ENCODE measurements at places on chromosomes 3 and 15.

GRCh38 chr15:52448011-52448890 is 80.4 kb downstream of the MYO5A start:
- no peak for DNase-seq

DNA sequence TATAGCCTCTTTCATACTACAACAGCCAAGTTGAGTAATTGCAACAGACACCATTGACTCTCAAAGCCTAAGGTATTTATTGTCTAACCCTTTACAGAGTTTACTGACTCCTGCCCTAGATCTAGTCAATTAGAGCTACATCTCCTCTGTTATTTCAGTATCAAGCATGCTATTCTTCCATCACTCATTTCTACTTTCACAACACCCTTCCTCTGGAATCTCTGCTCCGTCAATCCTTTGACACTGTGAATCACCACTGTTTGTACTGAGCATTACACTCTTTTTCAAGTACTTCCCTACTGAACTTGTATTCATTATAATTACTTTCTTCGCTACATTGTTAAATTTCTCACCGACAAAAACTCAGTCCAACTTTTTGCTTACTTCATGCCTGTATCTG is 121.8 kb downstream of the ZNF609 start:
- DNase-seq = no peak

- DNase-seq = no peak
Observed at GRCh38 chr3:146953511-146953981, 348.4 kb upstream of the PLSCR5 start.

GRCh38 chr3:172708921-172709773 is 1.7 kb downstream of the NCEH1 start:
- DNase-seq = no peak

DNA sequence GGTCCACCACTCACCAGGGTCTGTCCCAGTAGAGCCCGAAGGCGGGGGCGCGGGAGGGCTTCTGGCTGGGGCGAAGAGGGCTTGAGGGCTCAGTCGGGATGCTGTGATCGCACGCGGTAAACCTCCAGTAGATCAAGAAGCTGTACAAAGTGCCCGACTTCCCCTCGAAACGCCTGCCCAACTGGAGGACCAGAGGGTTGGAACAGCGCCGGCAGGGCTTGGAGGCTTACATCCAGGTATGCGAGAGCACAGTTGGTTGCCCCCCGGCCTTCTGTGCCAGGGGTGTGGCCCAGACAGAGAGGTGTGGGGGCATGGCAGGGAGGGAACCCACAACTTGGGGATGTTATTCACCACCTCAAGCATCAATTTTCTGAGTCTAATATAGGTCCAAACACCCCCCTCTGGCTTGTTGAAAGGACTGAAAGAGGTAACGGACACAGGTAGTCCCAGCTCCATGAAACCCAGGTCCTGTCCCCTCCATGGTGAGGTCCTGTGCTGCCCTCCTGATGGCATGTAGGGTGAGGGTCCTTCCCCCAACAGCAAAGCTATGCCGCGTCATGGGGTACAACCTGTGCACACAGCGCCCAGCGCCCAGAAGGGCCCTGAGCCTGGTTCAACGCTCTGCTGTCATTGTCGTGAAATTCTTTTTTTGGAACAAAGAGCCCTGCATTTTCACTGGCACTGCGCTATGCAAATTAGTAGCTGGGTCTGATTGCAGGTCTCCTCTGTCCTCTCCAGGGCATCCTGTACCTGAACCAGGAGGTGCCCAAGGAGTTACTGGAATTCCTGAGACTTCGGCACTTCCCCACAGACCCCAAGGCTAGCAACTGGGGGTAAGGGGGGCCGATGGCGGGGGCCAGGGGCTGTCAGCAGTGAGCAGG is 1.2 kb downstream of the SNX22 start:
- no peak for DNase-seq

DNA sequence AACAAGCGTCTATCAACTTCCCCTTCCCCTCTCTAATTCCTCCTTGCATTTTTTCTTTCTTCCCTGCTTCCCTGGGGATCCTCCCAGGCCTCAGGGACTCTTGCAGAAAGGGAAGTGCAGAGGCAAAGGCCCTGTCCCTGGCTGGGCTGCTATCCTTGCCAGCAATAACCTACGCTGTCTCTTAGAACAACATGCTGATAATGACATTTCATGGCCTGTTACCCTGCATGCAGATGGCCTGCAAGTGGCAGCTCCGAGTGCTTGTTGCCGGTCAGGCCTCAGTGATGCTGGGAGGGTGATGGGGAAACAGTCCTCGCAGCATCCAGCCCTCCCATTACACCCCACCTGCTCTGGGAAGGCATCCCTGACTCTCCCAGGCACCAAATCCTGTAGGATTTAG is 167.6 kb downstream of the RAB11A start:
- no peak for DNase-seq

DNA sequence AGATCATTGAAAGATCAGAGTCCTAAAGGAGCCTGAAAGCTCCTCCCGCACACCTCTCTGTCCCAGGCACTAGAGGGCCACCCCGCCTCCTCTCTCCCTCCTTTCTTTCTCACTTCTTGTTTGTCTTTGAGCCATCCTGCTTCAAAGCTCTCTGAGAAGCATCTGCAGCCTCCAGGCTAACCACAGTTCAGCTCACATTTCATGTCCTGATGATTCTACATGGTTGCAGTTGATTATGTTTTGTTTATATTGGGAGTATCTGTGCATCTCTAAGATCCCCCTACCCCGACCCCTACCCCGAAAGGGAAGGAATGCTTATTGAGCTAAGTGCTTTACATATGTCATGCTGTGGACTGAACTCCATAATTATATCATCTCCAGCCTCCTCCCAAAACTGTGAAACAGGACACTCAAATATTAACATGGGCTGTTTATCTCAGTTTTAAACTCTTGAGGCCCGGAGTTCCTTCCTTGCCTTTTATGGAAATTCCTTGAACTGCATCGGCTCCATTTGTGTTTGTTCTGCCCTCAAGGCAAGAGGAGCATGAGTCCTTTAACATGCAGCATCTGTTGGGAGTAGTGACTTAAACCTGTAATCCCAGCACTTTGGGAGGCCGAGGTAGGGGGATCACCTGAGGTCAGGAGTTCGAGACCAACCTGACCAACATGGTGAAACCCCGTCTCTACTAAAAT is 30.9 kb downstream of the MGLL start:
- no peak for DNase-seq

DNA sequence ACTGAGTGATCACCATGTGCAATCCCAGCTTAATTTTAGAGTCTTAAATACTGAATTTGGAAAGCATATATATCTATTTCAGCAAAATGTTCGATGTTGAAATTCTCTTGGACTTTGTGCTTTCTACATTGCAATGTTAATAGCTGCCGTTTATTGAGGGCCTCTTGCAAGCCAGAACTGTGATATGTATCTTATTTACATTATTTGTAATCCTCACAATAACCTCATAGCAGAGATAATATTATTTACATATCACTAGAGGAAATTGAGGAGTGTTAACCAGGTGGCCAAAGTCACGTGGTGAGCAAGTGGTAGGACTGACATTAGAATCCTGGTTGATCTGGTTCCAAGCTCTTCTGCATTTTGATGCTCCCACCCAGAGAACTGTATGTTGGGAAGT is 254.1 kb downstream of the SLC9A9 start:
- no peak for DNase-seq

GRCh38 chr3:103977417-103977816 is 1389.3 kb upstream of the ALCAM start:
- DNase-seq = no peak

- no peak for DNase-seq
Observed at GRCh38 chr3:134594331-134594741, 56.5 kb downstream of the KY start.

DNA sequence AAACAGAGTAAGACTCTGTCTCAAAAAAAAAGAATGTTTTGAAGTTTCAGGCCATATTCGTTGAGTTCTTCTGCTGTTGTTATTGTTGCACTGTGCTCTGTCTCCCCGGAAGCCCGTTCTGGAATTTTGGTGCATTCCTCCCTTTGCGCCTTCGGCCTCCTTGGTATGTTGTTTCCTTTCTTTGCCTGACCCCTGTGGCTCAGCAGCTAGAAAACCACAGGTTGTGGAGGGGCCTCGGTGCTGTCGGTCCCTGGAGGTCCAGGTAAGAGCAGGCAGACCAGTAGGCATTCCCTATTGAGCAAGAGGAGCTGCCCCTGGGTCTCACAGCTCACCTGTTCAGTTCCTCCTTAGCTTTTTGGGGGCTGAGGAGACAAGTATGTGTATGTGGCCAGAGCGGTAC is 51.0 kb upstream of the DLG1 start:
- DNase-seq = no peak

- no peak for DNase-seq
Observed at GRCh38 chr3:108088697-108089096, 2.1 kb downstream of the CD47 start.

- DNase-seq = no peak
Observed at GRCh38 chr15:72155003-72155621, 36.9 kb downstream of the SENP8 start.

GRCh38 chr15:20351448-20351971 is 190.1 kb downstream of the GOLGA6L6 start:
- DNase-seq = no peak

DNA sequence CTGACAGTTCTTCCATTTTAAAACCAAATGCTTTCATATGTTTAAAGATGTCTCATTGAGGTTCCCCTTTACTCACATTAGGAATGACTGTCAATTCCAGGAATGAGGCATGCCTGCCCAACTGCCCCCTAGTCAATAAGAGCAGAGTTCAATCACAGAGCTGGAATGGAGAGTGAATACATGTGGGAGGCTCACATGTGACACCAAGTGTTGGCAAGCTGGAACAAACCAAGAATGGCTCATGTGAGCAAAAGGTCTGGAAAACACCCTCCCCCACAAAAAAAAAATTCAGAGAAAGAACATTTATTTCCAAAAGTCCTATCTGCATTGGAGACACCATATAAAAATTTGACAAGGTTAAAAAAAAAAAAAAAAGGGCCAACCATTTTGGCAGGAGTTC is 3.7 kb downstream of the PBRM1 start:
- DNase-seq = no peak

GRCh38 chr3:32155117-32155516 is 48.7 kb downstream of the GPD1L start:
- no peak for DNase-seq

- DNase-seq = no peak
Observed at GRCh38 chr15:45110256-45110820, 3.6 kb downstream of the DUOX2 start.

- no peak for DNase-seq
Observed at GRCh38 chr3:43154980-43155379, 49.1 kb upstream of the POMGNT2 start.

- no peak for DNase-seq
Observed at GRCh38 chr3:7144697-7145308, 283.9 kb downstream of the GRM7 start.

DNA sequence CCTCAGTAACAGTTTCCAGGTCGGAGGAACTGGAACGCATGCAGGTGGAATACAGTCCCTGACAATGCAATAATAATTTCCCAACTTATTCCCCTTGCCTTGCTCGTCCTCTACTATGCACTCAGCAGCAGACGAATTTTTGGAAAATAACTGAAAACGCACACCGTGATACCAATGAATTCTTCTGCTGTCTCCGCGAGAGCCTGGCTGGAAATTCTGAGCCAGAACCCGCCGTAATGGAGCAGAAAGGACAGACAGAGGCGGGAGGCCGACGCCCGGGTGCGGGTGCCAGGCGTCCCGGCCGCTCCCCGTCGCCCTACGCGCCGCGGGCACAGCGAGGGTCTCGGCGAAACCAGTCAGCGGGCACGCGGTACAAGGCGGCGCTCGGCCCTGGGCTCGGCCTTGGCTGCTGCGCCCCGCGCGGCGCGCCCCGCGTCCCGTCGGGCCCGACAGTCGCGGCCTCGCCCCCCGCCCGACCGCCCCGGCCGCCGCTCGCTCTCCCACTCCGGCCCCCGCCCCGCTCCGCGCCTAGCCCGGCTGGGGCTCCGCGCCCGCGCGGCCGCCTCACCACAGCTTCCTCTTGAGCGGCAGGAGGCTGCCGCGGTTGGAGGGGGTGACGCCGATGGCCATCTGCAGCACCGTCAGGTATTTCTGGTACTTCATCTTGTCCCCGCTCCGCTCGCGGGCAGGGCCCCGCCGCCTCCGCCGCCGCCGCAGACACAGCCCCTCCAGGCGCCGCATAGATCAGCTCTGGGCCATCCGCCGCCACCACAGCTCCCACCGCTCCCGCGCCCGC is 114.5 kb upstream of the GOLGA8J start:
- DNase-seq = no peak

DNA sequence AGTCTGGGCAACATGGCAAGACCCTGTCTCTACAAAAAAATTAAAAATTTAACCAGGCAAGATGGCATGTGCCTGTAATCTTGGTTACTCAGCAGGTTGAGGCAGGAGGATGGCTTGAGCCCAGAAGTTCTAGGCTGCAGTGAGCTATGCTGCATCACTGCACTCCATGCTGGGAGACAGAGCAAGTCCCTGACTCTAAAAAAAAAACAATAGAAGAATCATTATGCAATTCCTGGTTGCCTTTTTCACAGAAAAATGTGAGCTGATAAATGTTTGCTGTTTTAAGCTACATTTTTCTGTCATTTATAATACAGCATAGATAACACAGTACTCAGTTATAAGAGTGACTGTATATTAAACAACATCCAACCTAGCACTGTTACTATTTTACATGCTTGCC is 148.8 kb downstream of the SCAPER start:
- no peak for DNase-seq

GRCh38 chr3:124992041-124992440 is 57.5 kb upstream of the MUC13 start:
- no peak for DNase-seq

GRCh38 chr3:806006-806405 is 286.8 kb upstream of the CNTN6 start:
- DNase-seq = no peak

Measured in stimulated activated CD8-positive, alpha-beta memory T cell treated with anti-CD3 and anti-CD28 coated beads, Interleukin-15, amount 100 ng/mL, for 4 hours (primary cell).